Activated CD4-positive, alpha-beta T cell treated with anti-CD3 and anti-CD28 coated beads, Interleukin-2, amount 10 ng/mL, durations not matched to agents 7 days and 5 days (primary cell): ENCODE measurements at places on chromosomes 3 and 15.

GRCh38 chr3:101859882-101860448, 10.7 kb downstream of the NFKBIZ start:
- DNase-seq, result no peak

DNA sequence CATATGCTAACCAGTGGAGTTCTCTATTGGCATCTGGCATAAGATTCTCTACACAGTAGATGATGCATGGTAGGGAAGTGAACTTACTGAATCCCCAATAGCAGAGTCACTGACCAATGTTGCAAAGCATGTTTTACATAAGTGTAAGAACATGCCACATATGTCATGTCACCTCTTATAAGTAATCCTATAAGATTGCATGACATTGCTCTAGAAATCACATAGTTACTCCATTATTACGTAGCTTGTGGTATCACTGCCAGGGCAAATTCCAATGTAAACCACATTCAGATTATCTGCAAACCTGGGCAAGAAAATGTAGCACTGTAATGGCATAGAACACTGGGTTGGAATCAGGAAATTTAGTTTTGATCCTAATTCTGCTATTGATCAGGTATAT, 198.2 kb upstream of the UMPS start:
- DNase-seq, result no peak

DNA sequence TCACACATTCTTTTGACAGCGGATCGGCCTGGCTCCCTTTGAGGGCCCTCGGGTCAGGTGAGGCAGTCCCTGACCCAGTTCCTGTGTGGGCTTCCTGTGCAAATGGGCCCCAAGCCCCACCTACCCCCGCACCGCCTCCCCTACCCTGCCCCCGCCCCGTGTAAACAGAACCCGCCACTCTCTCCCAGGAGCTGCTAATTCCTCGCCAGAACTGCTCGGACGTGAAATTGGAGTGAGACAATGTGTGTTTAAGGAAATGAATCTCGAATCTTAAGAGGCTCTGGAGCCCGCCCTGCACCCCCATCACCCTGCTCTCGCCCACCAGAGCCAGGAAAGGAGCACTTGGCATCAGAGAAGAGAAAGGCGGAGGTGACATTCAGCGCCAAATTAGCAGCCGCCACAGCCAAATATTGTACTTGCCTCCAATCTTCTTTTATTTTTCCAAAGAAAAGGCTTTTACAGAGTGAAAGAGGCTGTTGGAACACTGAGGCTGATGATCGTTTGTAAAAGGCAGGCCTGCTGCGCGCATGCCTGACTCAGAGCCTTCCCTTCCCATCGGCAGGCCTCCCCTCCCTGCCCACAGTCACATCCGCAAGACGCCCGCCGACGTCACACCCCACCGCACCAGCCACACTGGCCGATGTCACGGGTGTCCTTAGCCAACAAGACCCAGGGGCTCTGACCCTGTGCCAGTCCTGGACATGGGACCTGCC, 53.1 kb downstream of the CACNA2D2 start:
- DNase-seq, result peak; percentile 74

GRCh38 chr3:99873269-99874102, 55.8 kb downstream of the CMSS1 start:
- no peak for DNase-seq

GRCh38 chr3:53974324-53974723, 82.7 kb upstream of the SELENOK start:
- no peak for DNase-seq

- DNase-seq, result no peak
These were observed 831.0 kb downstream of the TUSC7 start for GRCh38 chr3:117540597-117540996.

DNA sequence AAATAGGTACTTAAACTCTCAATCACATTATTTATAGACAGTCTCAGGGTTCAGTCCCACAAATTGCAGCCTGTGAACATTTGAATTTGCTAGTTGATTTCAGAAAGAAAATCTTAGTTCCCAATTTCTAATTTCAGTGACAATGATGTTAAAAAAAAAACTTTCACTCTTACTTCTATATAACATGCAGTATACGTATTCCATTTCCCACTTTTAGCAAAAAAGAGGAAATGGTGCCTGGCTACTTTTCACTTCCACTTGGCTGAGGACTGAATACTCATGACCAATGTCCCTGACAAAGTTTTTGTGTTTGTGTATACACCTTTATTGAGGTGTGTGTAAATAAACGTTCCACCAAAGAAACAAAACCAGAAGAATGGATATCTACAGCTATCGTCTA, 32.1 kb upstream of the XCR1 start:
- no peak for DNase-seq

GRCh38 chr3:154235330-154235729, 89.0 kb downstream of the DHX36 start:
- DNase-seq, result no peak

DNA sequence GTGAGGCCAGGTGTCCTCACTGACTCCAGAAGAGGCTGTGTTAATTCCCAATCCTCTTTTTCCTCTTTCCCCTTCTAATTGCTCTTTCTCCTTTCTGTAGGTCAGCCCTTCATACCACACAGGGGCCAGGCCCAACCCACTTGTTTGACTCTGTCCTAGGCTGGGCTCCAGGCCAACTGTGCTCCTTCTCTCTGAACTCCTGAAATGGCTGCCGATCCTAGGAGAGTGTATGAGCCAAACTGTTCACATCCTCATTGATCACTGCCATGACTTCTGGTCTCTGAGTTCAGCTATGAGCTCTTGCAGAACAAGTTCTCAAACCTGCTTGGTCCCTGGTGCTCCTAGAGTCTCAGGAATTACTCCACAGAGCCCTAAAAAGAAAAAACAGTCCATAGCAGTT, 145.1 kb downstream of the VGLL4 start:
- no peak for DNase-seq

GRCh38 chr3:13584901-13585300, 36.0 kb downstream of the FBLN2 start:
- no peak for DNase-seq

DNA sequence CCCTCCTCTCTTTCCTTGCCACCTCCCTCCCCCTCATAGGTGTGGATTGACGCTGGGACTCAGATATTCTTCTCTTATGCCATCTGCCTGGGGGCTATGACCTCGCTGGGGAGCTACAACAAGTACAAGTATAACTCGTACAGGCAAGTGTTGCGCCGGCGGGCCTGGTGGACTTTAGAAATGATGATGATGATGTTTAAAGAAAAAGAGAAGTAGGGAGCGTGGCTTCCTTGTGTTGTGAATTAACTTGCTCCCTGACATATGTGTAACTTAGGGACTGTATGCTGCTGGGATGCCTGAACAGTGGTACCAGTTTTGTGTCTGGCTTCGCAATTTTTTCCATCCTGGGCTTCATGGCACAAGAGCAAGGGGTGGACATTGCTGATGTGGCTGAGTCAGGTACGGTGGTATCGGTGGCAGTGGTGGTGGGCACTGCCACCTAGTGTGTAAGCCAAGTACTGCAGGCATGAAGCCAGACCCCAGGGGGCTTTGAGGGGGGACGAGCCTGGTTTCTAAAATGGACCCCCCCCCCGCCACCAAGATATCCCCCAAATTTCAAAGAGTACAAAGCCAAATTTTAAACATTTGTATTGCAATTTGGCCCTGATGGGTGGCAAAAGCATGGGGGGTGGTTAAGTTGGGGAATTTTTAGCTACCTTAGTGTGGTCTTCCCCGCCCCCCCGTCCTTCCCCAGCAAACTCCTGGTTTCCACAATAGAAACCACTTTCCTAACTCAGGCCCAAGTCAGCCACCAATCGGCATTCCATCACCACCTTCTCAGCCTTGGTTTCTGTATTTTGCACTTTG, 65.6 kb downstream of the SLC6A6 start:
- peak; percentile 41 for DNase-seq

DNA sequence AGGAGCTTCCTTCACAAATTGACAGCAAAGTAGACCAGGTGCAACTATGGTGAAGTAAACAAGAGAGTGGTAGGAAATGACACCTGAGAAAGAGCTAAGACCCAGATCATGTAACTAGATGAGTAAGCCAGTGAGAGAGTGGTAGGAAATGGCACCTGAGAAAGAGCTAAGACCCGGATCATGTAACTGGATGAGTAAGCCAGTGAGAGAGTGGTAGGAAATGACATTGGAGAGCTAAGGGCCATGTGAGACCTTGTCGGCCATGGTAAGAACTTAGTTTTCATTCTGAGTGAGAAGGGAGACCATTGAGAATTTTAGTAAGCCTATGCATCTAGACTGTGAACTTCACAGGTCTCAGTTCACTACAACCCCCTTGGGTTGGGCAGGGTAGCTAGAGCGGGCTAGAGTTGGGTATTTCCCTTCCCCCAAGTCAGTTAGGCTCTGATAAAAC, 5.4 kb upstream of the SENP7 start:
- peak; percentile 57 for DNase-seq

DNA sequence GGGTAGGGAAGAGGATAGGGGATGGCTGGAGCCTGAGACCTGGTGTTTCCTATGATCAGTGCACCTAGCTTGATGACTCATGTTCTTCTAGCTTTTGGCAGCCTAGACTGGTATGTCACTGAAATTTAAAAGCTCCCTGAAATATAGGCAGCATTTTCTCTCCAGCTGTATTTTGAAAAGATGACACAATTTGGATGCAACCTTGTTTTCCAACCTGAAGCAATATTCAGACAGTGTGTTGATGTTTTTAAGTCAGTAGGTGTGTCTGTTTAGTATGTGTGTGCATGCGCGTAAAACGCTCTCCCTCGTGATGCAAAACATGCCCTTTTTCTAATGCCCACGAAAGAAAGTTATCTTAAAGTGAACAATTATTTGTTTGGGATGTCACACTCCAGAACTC, 58.5 kb downstream of the RPL22L1 start:
- no peak for DNase-seq

GRCh38 chr3:51977446-51978142, 2.7 kb downstream of the ABHD14A start:
- DNase-seq, result peak; percentile 40

GRCh38 chr15:48925714-48926223, 38.0 kb downstream of the SHC4 start:
- no peak for DNase-seq

GRCh38 chr3:161336661-161337060, 34.7 kb downstream of the SPTSSB start:
- DNase-seq, result no peak

GRCh38 chr3:50341537-50341936, 901 bp upstream of the RASSF1 start:
- no peak for DNase-seq

- DNase-seq, result peak; percentile 11
These were observed 26.3 kb downstream of the DPH6 start for GRCh38 chr15:35519541-35520149.

- no peak for DNase-seq
These were observed 7.3 kb upstream of the HEG1 start for GRCh38 chr3:125062904-125063618.

GRCh38 chr3:106534206-106534605, 665.4 kb upstream of the CBLB start:
- DNase-seq, result peak; percentile 38

DNA sequence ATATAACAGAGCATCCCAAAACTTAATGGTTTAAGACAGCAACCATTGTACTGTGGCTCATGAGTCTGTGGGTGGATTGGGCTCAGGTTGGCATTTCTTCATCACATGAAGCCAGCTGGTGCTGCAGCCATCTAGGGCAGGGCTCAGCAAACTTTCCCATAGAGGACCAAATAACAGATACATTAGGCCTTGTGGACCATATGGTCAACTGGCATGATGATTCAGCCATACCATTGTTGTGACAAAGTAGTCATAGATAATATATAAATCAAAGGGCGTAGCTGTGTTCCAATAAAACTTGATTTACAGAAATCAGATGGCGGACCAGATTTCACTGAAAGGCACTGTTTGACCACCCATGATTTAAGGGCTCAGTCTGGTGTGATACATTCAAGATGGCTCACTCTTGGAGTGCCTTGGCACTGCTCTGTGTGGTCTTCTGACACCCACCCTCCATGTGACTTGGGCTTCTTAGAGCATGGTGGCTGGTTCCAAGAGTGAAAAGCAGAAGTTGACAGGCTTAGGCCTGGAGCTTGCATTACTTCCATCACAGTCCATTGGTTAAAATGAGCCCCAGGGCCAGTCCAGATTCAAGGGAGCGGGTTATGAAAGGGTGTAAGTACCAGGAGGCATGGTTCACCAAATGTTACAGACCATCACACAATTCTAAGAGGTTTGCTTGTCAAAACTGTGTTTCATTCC, 40.8 kb upstream of the BHLHE40 start:
- DNase-seq, result no peak

GRCh38 chr15:77541421-77542181, 91.1 kb downstream of the LINGO1 start:
- no peak for DNase-seq

- DNase-seq, result no peak
These were observed 5.5 kb downstream of the CCPG1 start for GRCh38 chr15:55402707-55403106.

- DNase-seq, result no peak
These were observed 583.0 kb upstream of the ROBO1 start for GRCh38 chr3:80350771-80351170.

DNA sequence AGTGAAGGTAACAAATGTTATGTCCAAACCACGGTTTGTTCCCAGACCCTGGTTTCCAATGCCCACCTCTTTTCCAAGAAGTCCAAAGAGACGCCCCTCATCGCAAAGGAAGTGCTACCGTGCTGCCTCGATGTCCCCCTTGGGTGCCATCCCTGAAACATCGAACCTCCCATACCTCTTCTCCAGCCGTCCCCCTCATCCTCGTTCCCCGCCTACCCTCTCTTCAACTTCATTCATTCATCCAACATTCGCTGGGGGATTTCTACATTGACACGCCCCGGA, 467 bp downstream of the TIPIN start:
- no peak for DNase-seq

DNA sequence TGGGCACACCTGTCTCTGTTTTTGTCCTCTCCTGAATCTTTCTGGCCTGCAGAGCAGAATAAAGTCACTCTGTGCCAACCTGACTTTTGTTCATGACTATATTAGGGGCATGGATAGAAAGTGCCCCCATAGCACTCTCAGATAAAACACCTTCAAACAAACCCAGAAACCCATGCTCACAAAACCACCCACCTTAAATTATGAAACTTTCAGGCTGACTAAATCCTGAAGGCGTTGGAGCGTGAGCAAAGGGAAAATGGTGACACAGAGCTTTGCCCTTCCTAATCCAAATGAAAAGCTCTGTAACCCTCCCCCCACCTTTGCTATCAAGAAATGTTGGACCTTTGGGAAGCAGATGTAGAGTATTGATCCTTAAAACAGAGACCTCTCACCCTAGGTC, 138.9 kb downstream of the IGF1R start:
- DNase-seq, result no peak
